ENCODE measurements at places on chromosomes 6 and 20.

DNA sequence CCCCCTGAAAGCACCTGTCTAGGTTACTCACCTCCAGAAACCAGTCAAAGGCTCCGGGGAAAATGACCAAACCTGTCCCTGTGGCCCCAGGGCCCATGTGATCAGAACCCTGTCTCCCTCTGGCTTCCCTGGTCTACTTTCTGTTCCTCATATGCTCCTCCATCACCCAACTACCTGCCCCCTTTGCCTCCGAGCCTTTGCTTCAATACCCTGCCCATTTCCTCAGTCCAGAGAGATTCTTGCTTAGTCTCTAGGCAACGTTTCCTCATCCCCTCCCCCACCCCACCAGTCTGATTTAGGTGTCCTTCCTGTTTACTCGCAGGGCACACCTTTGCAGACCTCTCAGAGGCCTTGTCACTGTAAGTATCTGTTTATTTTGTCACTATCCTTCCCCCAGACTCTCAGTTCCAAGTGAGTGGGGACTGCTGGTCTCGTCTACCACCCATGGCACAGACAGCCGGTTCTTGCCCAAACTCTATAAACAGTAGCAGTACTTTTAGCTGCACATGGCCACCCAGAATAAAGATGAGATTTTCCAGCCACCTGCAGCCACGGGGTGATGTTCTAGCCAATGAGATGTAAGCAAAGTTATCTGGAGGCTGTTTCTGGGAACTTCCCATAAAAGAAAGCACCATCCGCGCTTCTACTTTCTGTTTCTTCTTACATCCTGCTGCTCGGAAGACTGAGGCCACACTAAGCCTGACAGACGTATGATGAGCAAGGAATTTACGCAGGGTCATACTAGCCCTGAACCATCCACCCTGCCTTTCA lies 13.3 kb downstream of the ELOVL5 start:
- DNase-seq, result no peak

GRCh38 chr6:125154761-125155135 lies 1.2 kb downstream of the TPD52L1 start:
- DNase-seq, result peak; percentile 76

- no peak for DNase-seq
Observed at GRCh38 chr6:33967966-33968724, 164.3 kb upstream of the MLN start.

- no peak for DNase-seq
Observed at GRCh38 chr6:51618563-51618962, 468.9 kb downstream of the PKHD1 start.

- DNase-seq, result no peak
Observed at GRCh38 chr6:167546611-167547327, 221.9 kb downstream of the TTLL2 start.
